ENCODE measurements at places on chromosomes 11 and 22. TPM values are rescaled to one million over a fixed set of nuclear protein-coding genes. Genes with fewer than 3 reads are reported as not detected.

GRCh38 chr22:31223786-31224191, 11.7 kb downstream of the LIMK2 start:
- DNase-seq, result no peak
- H3K27me3 ChIP-seq, result no peaks in the 10 kb centered on the region
- H3K4me3 ChIP-seq, result no peak overlapping the region
- peaks cover 15% of the 10 kb centered on the region for H3K4me1 ChIP-seq
- H3K36me3 ChIP-seq, result peaks cover 3% of the 10 kb centered on the region
- H3K27ac ChIP-seq, result no peak overlapping the region

GRCh38 chr11:68928136-68928880, 24.6 kb downstream of the IGHMBP2 start:
- H3K36me3 ChIP-seq, result peaks cover 61% of the 10 kb centered on the region
- H3K27ac ChIP-seq, result no peak overlapping the region
- no peak for DNase-seq
- no peaks in the 10 kb centered on the region for H3K4me1 ChIP-seq
- H3K4me3 ChIP-seq, result no peak overlapping the region
- no peaks in the 10 kb centered on the region for H3K27me3 ChIP-seq

The PCF11 gene
- 199 TPM for total RNA-seq

DNA sequence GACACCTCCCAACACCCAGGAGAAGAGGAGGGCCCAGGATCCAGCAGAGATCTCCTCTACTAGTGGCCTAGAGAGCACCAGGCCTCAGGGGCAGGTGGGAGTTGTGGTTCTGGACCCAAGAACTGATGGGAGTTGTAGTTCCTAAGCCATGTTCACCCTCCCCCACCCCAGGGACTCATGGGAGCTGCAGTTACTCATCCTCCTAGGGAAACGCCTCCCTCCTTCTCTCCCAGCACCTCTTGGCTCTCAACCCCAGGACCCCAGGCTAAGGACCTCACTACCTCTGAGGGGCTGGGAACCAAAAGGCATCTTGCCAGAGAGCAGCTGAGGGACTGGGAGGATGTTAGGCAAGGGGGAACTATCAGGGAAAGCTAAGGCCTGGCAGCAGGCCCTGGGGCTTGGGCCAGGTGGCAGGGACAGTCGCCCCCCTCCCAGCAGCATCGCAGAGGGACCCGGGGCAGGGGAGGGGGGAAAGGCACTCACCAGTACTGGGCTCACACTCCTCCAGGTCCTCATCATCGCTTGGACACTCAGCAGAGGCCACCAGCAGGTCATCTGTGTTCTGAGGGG, 28.9 kb downstream of the SLC22A12 start:
- DNase-seq, result no peak
- H3K4me3 ChIP-seq, result no peak overlapping the region
- no peaks in the 10 kb centered on the region for H3K27me3 ChIP-seq
- no peak overlapping the region for H3K27ac ChIP-seq
- peaks cover 21% of the 10 kb centered on the region for H3K4me1 ChIP-seq

The OR8D4 gene
- not detected for total RNA-seq

The KDM4E gene
- total RNA-seq, result not detected

The TALDO1 gene
- total RNA-seq, result 124 TPM

Data from naive thymus-derived CD8-positive, alpha-beta T cell (primary cell).